ENCODE measurements at places on chromosomes 3 and 15. TPM values are rescaled to one million over a fixed set of nuclear protein-coding genes. Genes with fewer than 3 reads are reported as not detected.

DNA sequence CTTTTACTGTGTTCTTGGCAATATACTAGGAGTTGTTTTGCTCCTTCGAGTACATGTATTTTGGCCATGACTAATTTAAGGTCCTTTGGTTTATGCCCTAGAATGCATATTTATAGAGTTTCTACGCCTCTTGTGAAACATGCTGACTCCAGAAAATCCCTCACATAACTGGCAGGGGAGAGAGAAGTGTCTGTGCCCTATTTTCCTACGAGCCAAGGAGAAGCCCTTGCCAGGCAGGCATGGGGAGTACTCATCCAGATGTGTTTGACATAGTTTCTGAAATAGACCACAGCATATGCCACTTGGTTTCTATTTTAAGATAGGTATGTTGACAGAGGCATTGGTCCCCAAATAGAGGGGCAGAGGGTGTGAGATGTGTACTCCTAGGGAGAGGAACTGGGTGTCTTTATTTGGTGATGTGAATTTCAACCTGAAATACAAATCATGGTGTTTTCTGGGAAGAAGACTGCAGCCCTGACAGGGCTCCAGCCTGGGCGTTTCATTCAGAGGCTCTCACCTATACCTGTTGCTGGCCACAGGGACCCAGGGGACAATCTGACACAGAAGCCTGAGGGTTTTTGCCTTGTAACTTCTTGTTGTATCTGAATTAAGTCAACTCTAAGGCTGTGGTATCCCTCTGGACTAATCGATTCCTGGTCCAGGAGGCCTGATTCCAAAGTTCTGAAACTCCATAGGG, 267.8 kb upstream of the C2CD4B start:
- ATAC-seq = peak; percentile 62

DNA sequence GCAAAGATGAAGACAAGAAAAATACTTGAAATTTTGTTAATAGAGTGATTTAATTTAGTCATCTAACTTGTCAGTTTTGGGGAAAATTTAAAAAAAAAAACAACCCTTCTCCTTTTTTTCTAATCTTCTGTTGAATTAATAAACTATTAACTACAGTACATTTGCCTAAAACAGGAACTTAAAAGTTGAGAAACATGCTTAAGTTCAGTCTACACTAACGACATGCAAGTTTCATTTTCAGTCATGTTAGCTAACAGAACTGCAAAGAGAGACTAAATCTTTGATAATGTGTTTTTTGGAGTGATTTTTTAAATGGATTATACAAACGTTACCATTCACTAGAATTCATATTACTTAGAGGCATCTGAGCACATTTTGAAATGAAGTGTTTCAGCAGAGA, 71.9 kb upstream of the MBNL1 start:
- ATAC-seq = no peak

DNA sequence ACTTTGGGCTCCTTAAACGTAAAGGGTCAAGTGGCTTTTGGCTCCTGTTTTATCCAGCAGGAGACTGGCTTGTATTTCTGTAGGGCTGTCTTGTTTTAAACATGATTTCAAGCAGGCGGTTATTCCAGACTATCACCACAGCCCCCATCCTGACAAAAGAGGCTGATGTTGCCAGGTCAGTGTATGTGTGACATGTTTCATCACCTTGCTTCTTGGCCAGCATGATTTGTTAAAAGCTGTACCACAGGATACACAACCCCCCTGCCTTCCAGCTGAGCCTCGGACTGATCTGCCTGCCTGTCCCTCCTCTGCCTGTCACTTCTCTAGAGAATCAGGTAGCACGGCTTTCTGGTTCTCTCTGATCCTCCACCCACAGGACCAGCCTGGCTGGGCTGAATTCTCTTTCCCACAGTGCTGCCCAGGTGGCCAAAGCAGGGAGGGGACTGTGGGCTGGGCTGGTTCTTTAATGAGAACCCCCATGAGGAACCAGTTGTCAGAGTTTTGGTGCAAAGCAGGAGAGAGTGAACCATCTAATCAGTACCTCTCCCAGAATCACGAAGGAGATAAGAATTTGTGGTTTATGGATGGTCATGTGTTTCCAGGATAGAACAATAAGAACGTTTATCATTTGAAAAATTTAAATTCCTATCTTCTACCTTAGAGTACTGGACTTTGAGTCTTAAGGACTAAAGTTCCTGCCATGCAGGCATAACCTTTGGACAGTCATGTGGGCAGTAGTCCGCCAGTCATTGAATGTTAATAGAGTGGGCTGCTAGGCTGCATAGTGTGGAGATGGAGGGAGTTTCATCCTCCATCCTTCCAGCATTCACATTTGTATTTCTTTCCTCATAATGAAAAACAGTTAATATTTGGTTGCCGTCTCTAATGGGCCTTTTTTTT, 8.8 kb downstream of the ABHD6 start:
- peak; percentile 70 for ATAC-seq

GRCh38 chr15:66094331-66094730, 159.2 kb downstream of the MEGF11 start:
- no peak for ATAC-seq

GRCh38 chr3:170585937-170586310, at the start of gene SLC7A14:
Gene SLC7A14 (minus strand): TSS chr3:170586075. CDS start chr3:170526936, 59,139 bp downstream.
- peak; percentile 64 for ATAC-seq

DNA sequence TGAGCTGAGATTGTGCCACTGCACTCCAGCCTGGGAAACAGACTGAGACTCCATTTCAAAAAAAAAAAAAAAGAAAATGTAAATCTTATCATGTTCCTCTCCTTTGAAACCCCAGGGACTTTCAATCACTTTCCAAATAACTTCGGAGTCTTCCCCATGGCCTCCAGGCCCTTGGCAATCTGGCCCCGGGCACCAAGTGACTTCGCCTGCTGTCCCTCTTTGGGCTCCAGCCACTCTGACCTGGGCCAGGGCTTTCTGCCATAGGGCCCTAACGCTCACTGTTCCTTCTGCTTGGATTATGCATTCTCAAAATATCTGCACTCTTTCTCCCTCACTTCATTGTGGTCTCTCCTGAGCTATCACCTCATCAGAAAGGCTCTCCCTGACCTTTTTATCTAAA, 260.9 kb downstream of the KLF13 start:
- no peak for ATAC-seq

GRCh38 chr3:69420781-69421520, 35.1 kb upstream of the FRMD4B start:
- ATAC-seq = no peak

- no peak for ATAC-seq
Measured at GRCh38 chr3:26932752-26933151, 310.2 kb downstream of the LRRC3B start.

DNA sequence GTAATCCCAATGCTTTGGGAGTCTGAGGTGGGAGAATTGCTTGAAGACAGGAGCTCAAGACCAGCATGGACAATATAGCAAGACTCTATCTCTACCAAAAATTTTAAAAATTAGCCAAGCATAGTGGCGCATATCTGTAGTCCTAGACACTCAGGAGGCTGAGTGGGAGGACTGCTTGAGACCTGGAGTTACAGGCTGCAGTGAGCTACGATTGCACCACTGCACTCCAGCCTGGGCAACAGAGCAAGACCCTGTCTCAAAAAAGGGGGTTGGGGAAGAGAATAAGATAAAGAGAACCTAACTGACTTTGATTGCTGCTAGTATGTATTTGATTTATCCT, 755 bp downstream of the CD200R1 start:
- no peak for ATAC-seq

DNA sequence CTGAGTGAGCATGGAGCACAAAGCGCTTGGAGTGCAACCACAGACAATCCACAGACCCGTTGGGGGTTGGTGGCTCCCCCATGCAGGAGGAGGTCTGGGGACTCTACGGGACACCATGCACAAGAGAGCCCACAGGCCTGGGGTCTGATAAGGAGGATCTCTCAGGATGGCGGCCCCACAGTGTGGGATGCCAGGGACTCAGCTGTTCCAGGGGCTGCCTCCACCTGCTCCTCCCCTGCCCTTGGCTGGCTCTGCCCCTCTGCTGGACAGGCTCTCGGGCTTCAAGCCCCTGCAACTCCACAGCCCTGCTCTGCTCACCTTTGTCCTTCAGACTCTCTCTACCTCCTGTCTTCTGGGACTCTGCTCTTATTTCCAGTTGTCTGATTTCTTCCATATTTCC, 184.5 kb upstream of the CHRNA7 start:
- no peak for ATAC-seq

GRCh38 chr15:99306694-99307338, 55.5 kb downstream of the LRRC28 start:
- ATAC-seq = peak; percentile 50

- ATAC-seq = no peak
Measured at GRCh38 chr3:105907777-105908176, 39.0 kb upstream of the CBLB start.

DNA sequence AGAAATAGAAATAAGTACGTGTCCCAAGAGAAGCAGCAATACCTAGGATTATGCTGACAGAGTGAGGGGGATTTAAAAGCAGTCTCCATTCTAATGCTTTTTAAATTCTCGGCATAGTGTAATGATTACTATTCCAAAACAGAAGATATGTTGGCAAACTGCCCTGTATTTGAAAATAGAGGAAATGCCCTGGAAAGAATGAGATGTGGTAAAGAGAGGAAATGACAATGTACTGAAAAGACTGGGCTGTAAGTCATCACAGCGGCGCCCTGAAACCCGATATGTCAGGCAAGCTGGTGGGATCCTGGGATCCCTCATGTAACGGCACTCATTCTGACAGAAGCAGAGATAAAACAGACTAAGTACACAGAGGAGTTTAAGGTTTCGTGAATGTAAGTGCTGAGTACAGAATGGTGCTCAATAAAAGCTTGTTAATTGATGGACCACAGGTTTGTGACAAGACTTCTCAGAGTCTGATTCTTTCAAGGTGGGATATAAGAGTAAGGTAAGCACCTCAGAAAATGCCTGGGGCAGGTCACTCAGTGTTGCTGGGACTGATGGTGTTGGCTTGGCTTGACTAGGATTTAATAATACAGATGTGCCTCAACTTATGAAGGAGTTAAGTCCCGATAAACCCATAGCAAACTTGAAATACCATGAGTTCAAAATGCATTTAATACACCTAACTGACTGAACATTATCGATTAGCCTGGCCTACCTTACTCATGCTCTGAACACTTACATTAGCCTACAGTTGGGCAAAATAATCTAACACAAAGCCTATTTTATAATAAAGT, 91.4 kb downstream of the NFKBIZ start:
- ATAC-seq = no peak

- ATAC-seq = no peak
Measured at GRCh38 chr3:36954452-36955134, 9.7 kb upstream of the TRANK1 start.

DNA sequence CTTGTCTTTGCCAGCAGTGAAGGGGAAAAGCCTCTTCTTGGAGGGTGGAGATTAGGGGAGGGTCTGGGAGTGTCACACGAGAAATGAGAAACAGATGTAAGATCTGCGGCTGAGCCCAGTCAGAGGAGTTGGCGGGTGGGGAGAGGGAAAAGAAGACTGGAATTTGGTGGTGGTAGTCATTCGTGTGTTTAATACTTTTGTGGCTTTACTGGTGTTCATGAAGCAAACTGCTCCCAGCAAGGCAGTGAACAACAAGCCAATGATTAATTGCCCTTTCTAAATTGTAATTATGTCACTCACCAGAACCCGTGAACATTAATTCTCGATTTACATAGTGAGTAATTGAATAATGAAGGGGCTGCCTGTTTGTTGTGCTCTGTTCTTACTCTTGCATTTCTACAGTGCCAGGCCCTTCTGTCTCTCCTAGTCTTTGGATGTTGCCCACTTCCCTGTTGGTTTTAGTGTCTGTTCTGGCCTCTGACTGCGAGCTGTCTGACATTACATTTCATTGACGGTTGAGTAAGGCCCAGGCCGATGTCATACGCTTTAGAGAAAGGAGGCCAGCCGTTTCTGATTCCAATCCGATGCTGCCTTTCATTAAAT, 78.0 kb downstream of the CHCHD6 start:
- peak; percentile 89 for ATAC-seq

DNA sequence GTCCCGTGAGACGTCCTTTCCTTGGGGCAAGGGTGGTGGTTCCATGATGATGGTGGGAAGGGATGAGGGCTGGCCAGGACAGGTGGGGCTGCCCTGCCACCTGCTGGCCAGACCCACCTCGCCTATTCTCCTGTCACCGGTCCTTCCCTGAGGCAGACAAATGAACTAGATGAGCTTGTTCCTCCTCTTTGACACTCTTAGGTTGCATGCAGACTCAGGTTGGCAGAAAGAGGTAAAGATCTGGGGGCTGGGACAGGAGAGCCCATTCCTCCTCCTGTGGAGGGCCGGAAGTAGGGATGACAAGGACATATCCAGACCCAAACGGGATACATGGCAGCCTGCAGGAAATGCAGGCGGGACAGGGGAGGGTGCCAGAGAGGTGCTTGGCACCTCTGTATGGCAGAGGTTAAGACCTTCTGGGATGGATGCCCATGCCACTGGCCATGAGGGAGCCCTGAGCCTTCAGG, 38.6 kb downstream of the ACSBG1 start:
- no peak for ATAC-seq

DNA sequence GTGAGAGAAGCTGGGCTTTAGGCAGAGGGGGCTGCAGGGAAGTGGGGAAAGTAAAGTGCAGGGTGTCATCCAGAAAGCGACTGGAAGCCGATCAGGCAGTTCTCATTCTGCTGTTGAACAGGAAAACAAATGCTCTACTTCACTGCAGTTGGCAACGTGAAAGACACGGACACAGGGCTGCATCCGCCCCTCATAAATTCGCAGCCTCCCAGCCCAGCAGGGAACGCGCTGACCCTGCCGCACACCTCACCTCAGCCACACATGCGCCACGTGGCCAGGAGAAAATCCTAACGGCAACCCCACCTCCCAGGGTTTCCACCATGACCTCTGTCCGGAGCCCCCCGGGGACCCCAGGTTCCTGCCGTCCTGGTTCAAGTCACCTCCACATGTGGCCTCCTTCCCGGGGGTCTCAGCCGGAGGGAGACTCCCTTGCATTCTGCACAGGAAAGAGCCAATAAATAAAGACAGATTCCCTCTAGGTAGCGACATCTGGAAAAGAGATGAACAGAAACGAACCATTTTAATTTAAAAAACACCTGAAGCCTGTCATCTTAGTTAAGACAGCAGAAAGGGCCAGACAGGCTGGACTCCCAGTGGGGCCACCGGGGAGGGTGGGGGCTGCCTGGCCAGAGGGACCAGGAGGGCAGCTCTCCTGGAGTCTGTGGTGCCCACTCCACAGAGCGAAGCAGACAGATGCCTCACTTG, 118.7 kb downstream of the TMEM266 start:
- peak; percentile 13 for ATAC-seq

- no peak for ATAC-seq
Measured at GRCh38 chr15:44782516-44782915, 46.2 kb downstream of the TRIM69 start.

DNA sequence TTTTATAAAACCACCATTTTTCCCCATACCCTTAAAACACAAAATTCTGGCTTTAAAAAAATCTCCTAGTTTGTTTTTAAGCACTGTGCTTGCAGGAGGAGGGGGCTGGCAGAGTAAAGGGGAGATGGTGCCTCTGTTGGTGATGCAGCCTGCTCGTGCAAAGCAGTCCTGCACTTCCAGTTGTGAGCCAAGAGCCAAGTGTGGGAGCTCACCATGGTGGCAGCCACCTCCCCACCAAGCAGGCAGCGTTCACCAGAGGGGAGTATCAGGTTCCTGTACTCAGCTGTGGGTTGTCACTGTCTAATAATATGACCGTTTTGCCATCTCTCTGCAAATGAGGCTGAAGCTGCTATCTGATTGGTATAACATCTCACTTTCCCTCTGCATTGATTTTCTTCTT, 164.8 kb downstream of the SYNPR start:
- ATAC-seq = peak; percentile 73

The SPPL2A gene
- total RNA-seq = 47.2 TPM

The RBP2 gene
- 0.38 TPM for total RNA-seq

The B3GNT5 gene
- total RNA-seq = 17.8 TPM

The EID1 gene
- 132 TPM for total RNA-seq

The TF gene
- total RNA-seq = 0.58 TPM

The GP5 gene
- 0.08 TPM for total RNA-seq

The CRABP1 gene
- total RNA-seq = not detected
